ENCODE measurements at places on chromosomes 4 and X.

DNA sequence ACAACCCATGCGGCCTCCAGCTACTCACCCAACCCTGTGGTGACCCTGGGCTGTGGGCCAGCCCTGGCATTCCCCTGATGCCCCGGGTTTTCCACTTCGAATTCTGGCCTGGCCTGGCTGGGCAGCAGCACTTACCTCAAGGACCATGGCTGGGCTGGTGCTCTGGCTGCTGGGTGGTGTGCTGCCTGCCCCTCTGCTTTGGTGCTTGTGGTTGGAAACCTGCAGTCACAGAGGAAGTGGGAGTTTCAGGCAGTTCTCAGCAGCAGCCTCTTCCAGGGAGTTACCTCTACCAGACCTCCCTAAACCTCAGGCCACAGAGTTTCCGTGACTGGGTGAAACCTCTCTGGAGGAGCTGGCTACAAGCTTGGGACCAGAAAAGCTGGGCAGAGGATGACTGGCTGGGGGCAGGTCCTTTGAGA lies at the start of gene CXCR3:
Gene CXCR3 (minus strand): TSS at position 209 of the 419 bp plus-strand sequence. CDS start 62 bp downstream, at position 147.
- DNase-seq: no peak

GRCh38 chr4:85883180-85883579 lies 408.2 kb downstream of the ARHGAP24 start:
- no peak for DNase-seq

DNA sequence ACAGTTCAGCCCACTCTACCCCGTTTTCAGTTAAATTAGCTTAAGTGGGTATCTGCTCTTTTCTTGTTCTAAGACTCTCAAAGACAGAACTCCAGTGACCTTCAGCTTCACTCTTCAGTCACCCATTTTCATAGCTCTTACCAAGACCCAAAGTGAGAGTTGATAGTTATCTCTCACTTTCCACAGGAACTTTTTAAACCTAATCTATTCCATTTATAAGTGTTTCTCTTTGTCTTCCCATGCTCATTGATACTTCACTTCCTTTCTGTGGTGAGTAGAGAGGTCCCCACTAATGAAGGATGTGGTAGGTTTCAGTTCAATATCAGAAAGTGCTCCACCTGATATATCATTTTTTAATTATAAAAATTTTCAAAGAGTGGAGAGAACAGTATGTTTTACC lies 33.4 kb downstream of the COX18 start:
- DNase-seq: no peak

GRCh38 chrX:3697701-3698279 lies 15.7 kb downstream of the PRKX start:
- DNase-seq: peak; percentile 69

DNA sequence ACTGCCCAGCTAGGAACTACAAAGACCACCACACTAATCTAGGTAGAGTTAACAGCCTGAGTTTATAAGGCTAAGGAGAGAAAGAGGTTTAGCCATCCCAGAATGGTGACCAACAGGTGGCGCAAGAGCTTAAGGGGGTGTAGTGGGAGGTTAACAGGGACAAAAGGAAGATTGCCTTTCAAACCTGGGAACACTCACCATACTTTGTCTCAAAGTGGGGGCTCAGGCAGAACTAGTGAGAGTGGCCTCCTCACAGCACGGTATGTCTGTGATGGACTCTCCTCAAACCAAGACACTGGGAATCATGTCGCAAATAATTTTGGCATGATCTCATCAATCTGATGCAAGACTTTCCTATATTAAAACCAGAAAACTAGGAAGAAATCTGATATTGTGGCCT lies 23.4 kb downstream of the CCNI start:
- peak; percentile 59 for DNase-seq

DNA sequence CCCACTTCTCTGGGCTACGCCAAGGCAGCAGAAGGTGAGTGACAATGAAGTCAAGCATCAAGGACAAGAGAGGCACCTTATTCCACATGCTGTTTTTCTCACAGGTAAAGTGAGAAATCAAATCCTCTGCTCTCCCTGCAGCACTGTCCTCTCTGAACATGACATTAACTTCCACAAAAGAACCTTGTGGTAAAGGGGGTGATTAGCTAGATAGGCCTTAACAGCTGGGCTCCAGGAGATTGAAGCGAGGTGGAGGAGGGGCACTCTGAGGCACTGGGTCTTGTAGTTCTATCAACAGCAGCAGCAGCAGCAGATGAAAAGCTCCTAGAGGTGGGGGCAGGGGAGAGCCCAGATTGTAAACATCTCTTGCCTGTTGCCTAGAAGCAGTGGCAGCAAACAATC lies 96.8 kb upstream of the CXXC4 start:
- DNase-seq: no peak

DNA sequence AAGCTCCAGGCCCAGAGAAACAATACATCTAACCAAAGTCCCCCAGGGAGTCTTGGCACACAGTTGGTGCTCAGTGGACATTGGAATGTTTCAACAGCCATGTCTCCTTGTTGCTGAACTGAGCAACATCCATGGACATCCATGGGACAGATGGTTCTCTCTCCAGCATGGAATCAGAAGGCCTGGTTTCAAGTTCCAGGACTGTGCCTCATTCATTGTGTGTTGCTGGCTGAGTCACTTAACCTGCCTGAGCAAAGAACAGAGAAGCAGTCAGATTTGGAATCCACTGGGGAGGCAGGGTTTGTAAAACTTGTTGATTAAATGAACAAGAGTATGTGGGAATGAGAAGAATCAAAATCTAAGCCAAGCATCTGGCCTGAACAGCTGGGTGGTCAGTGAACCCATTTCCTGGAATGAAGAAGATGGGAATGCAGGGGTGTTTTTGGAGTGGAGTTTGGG lies 147.9 kb downstream of the CHIC2 start:
- peak; percentile 94 for DNase-seq

- DNase-seq: no peak
Observed at GRCh38 chr4:79357365-79357764, 31.5 kb upstream of the NAA11 start.

All from bronchial epithelial cell (primary cell).